CD4-positive, alpha-beta T cell treated with Interleukin-15 for 1 hour (primary cell): ENCODE measurements at places on chromosomes 2 and 18.

DNA sequence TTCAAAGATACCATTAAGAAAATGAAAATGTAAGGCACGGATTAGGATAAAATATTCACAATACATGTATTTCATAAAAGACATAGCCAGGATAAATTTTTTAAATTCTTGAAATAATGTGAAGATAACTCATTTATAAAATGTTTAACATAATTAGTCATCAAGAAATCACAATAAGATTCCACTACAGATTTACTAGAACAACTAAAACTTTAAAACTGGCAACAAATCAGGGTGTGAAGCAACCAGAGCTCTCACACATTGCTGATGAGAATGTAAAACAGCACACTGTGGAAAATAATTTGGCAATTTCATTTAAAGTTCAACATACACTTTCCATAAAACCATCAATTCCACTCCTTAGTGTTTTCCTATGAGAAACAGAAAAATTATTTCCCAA lies 89.6 kb upstream of the UBE2E3 start:
- DNase-seq: no peak

- no peak for DNase-seq
These were observed 100.7 kb upstream of the FOSL2 start for GRCh38 chr2:28291811-28292440.

GRCh38 chr18:43789234-43790000 lies 512.1 kb upstream of the SYT4 start:
- DNase-seq: no peak

DNA sequence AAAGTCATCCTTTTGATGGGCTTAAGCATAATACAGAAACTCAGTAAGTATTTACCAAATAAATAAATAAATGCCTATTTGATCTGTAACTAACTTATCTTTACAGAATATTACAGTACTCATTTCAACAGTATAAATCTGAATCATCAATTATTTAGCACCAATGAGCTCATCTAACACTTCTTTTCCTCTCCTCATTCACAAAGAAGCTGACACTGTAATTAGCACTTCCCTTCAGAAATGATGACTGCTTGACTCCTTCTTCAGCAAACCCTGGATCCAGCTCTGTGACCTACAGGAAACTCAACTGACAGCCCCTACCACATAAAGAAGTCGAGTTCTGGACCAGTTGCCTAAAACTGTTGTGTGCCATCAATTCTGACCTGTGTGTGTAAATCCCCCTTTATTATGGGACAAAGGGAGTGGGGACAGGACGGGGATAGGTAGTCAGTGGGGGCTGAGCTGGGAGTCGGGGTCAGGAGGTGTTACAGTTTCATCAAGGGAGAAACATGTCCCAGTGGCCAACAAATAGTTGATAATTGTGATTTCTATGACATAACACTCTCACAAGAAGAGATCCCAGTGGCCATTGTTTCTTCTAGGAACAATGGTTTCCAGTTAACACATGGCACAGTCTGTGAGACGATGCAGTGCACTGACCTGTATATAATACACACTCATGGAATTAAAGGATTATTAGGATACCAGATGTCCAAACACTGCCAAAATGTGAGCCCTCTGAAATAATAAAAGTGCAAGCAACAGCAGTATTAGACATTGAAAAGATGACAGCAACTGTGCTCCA lies 68.7 kb downstream of the STK39 start:
- no peak for DNase-seq

- no peak for DNase-seq
These were observed 83.3 kb upstream of the MAP4K4 start for GRCh38 chr2:101614127-101614759.
